A673 (cell line): ENCODE measurements at places on chromosomes 3 and 15.

GRCh38 chr3:141400073-141400971, 32.0 kb downstream of the ZBTB38 start:
- no peak for DNase-seq

- DNase-seq, result no peak
These were observed 10.4 kb downstream of the TEX264 start for GRCh38 chr3:51681453-51681852.

- peak; percentile 52 for DNase-seq
These were observed 26.5 kb upstream of the UTS2B start for GRCh38 chr3:191356631-191357439.

DNA sequence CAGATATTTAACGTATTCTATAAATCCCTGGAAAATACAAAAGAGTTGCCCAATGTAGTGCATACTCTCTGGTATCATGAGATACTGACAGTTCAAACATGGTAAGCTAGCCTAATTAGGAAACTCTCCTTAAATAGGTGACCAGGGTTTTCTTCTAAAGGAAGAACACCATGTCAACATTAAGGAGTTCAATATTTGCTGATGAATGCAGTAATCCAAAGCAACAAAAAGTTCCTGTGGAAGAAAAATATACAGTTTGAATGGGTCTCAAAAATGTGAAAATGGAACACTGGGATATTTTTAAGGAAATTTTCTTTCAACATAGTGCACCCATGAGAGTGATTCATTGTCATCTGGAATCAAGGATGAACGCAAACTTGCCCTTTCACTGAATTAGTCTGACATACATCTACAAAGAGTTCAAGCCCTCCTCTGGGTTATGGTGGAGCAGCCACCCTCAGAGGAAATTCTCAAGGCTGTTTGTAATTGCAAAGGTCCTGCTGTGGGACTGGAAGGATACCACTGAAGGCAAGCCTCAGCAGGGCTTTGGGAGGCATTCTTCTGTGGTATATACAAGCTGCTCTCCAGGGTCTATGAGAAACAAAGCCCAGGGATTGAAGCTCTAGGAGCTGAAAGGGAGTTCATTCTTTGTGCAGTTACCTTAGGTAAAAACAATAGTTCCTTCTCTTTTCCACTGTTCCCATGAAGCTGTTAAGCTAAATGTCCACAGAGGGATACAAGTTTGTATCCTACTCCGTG, 700.3 kb downstream of the TUSC7 start:
- DNase-seq, result no peak

DNA sequence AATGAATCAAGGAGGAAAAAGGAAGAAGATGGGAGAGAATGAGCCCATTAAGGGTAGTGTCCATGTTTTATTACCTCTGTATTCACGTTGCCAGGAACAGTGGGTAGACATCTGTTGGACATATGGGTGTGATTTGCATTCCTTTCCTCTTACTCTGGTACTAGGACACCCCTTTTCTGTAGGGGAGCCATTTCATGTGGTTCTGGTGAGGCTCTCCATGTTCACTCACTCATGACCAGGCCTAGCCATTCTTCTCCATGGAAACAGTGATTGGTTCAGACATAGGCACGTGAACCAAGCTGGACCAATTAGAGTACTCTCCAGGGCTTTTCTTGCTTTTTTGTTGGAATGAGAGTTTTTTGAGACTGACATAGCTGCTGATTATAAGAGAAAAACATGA, 39.6 kb upstream of the PDCD6IP start:
- no peak for DNase-seq

GRCh38 chr3:133050891-133051290, 12.7 kb downstream of the TMEM108 start:
- no peak for DNase-seq

- DNase-seq, result no peak
These were observed 832.6 kb upstream of the CADM2 start for GRCh38 chr3:84126160-84126559.

DNA sequence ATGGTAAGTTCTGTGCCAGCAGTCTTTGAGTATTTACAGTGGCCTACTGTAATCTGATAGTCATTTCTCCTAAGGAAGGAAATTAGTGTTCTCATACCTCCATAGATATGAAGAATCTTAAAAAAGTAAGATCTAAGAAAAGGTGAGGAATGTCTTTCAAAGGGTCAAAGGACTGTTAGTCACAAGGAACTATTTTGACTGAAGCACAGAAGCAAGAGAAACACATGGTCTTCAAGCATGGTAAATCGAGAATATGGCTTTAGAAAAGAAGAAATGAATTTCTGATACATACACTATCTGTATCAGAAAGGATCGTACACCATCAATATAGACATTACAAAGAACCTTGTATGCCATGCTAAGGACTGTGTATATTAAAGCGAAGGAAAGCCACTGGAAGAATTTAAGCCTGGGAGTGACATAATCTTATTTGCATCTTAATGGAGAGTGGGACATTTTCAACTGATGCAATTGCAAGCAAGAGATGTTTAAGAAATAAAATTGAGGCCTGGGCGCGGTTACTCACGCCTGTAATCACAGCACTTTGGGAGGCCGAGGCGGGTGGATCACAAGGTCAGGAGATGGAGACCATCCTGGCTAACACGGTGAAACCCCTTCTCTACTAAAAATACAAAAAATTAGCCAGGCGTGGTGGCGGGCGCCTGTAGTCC, 5.5 kb upstream of the ACAP2 start:
- DNase-seq, result peak; percentile 41

DNA sequence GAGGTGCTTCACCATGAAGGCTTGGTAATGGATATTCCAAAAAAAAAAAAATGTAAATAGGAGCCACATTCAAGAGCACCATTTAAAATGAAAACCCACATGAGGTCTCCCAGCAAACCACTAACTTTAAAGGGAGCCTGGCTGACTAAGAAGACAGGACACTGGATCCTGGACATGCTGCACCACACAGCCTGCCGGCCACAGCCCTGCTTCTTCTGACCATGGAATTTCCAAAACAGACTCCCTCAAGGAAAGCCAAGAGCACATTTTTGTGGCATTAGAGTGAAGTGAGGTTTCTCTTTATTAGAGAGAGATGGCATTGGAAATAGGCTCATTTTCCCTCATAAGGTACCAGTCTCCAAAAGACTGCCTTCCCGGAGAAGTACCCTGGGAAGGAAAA, 113.9 kb downstream of the RORA start:
- DNase-seq, result no peak

GRCh38 chr3:171374260-171374659, 85.9 kb downstream of the TNIK start:
- no peak for DNase-seq

DNA sequence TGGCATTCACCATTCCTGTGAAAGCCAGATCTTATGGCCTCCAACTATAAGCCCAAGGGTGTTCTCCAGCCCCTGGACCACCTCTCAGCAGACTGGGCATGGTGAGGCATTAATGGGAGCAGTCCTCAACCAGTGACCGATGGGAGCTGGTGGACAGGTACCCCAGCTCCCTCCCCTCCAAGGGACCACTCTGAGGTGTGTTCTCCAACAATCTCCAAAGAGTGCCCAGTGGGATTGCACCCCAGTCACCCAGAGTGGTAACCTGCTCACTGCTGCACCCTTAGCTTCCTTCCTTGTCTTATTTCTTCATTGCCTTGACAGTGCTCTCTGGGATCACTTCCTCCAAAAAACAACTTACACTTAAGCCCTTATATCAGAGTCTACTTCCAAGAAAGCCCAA, 8.2 kb upstream of the ITGA11 start:
- DNase-seq, result no peak

- DNase-seq, result no peak
These were observed 65.5 kb downstream of the PEX5L start for GRCh38 chr3:179971280-179971679.

GRCh38 chr3:100401674-100402041, 319 bp downstream of the LNP1 start:
- DNase-seq, result peak; percentile 71

- no peak for DNase-seq
These were observed 29.6 kb downstream of the CPOX start for GRCh38 chr3:98563661-98564281.

DNA sequence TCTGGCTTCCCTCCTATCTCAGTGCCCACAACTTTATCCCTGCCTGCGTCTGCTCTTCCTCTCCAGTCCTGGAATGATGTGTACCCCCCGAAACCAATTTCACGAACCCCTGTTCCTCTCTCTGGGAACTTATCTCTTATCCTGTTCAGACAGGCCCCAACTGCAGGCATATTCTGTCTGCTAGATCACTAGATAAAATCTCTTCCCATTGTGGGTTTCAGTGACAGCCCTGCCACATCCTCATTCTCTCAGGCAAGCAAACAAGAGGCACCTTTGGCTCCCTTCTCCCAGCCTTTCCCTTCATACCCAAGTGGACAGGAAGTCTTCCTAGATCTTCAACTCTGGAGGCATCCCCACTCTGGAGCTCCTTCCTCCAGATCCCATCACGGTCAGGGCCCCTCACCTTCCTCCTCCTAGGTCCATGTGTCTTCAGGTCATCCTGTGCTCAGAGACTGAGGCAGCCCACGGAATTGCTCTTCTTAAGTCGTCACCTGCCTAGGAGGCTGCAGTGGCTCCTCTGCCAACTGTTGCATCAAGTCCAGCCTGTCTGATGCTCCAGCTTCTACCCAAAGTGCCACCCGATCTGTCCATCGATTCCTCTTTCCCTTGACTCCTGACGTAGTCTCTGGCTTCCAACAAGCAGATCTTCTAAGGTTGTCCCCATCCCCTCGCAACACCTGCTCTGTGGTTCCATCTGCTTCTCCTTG, 190.8 kb downstream of the SLCO3A1 start:
- no peak for DNase-seq

- DNase-seq, result no peak
These were observed 74.0 kb upstream of the TERB2 start for GRCh38 chr15:44882499-44882968.

GRCh38 chr3:140088058-140088457, 153.1 kb downstream of the CLSTN2 start:
- DNase-seq, result no peak

DNA sequence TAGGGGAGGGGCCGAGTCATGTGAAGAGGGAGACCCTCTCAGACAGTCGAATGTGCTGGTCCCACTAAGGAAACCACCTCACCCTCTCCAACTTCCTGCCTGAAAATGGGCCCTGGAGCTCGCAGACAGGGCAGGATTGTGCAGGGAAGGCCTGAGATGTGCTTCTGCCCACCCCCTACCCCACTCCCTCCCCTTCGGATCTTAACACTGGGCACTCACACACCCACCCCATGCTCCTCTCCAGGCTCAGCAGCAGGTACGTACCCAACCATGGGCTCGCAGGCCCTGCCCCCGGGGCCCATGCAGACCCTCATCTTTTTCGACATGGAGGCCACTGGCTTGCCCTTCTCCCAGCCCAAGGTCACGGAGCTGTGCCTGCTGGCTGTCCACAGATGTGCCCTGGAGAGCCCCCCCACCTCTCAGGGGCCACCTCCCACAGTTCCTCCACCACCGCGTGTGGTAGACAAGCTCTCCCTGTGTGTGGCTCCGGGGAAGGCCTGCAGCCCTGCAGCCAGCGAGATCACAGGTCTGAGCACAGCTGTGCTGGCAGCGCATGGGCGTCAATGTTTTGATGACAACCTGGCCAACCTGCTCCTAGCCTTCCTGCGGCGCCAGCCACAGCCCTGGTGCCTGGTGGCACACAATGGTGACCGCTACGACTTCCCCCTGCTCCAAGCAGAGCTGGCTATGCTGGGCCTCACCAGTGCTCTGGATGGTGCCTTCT, 20.0 kb downstream of the ATRIP start:
- DNase-seq, result no peak

DNA sequence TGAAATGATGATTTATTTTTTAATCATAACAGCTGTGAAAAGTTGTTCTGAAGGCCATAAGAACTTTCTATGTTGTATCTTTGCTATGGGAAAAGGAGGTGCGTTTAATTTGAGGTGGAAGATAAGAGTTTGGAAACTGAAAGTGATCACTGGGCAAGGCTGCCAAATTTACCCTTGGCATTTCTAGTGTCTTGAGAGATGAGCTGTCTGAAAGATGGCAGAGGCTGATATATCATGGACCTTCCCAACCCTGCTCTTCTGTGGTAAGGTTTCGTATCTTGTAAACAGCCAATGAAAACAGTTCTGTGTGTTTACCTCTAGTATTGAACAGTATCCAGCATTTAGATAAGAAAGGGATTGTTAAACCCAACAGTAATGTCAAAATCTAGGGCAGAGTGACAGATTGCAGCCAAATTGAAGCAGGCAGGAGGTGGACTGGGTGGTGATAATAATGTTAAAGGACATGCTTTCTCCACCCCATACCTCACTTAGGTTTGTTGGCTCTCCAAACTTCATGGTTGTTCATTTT, 15.8 kb upstream of the NFKBIZ start:
- DNase-seq, result no peak

GRCh38 chr3:167253037-167253436, 127.1 kb downstream of the ZBBX start:
- DNase-seq, result no peak

GRCh38 chr15:71199384-71200351, 84.4 kb downstream of the THSD4 start:
- no peak for DNase-seq

GRCh38 chr15:77002954-77003912, 8.3 kb downstream of the PSTPIP1 start:
- DNase-seq, result no peak

- DNase-seq, result peak; percentile 35
These were observed 13.6 kb upstream of the COMMD2 start for GRCh38 chr3:149765762-149766334.

- DNase-seq, result no peak
These were observed 60.8 kb upstream of the HES1 start for GRCh38 chr3:194075088-194075615.

- no peak for DNase-seq
These were observed 14.3 kb downstream of the PLA2G4B start for GRCh38 chr15:41852736-41853590.

GRCh38 chr3:129263161-129263910, 13.9 kb downstream of the COPG1 start:
- DNase-seq, result no peak

- no peak for DNase-seq
These were observed 33.5 kb upstream of the MYO5C start for GRCh38 chr15:52329150-52329549.

- DNase-seq, result no peak
These were observed 71.7 kb downstream of the RPLP1 start for GRCh38 chr15:69524296-69524695.

- no peak for DNase-seq
These were observed 283.0 kb downstream of the UACA start for GRCh38 chr15:70480196-70480856.

DNA sequence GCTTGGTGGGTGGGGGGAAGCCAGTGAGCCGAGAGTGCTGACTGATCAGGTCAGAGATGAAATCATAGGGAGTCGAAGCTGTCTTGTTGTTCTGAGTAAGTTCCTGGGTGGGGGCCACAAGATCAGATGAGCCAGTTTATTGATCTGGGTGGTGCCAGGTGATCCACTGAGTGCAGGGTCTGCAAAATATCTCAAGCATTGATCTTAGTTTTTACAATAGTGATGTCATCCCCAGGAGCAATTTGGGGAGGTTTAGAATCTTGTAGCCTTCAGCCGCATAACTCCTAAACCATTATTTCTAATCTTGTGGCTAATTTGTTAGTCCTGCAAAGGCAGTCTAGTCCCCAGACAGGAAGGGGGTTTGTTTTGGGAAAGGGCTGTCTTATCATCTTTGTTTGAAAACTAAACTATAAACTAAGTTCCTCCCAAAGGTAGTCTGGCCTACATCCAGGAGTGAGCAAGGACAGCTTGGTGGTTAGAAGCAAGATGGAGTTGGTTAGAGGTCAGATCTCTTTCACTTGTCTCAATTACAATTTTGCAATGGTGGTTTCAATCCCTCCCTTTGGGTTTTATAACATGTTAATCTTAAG, 18.7 kb upstream of the MTMR14 start:
- no peak for DNase-seq
